ENCODE measurements at places on chromosomes 2 and 18.
A peak's percentile ranks its signal among the peaks of the same experiment; 100 is the strongest.

GRCh38 chr2:112579241-112579640 lies 5.2 kb upstream of the CHCHD5 start:
- peak; percentile 85 for DNase-seq

DNA sequence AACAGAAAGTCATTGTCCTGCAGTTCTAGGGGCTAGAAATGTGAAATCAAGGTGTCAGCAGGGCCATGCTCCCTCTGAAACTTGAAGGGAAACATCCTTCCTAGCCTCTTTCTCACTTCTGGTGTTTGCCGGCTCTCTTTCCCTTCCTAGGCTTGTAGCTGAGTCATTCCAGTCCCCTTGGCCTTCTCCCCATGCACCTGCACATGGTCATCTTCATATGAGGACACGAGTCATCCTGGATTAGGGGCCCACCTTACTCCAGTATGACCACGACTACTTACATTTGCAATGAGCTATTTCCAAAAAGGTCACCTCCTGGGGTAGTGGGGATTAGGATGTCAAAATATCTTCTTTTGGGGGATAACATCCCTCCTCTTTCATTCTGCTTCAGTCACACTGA lies 168.5 kb upstream of the CXCR4 start:
- DNase-seq: no peak

- DNase-seq: no peak
Measured at GRCh38 chr2:68791914-68792313, 57.3 kb downstream of the ARHGAP25 start.

DNA sequence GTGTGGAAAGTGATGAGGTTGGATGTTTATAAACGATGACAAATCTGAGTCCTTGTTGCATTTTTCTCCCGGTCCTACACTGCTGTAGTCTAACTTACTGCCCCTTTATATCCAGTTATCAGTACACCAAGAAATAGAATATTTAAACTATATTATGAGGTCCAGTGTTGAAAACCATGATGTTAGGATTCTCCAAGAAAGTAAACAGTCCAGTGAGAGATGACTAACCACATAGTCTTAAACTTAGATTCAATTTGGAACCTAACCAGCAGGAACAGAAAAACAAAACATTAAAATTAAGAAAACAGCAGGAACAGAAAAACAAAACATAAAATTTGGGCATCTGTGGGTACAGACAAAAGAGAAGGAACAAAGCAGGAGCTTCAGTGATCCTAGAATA lies 143.2 kb downstream of the TPGS2 start:
- no peak for DNase-seq

- no peak for DNase-seq
Measured at GRCh38 chr2:43417300-43417699, 178.5 kb downstream of the THADA start.

All from astrocyte of the hippocampus (primary cell).